RWPE2 (cell line): ENCODE measurements at places on chromosomes 5 and 9.

GRCh38 chr9:85647571-85647970 is 94.2 kb downstream of the AGTPBP1 start:
- DNase-seq = no peak
- no peak overlapping the region for H3K27ac ChIP-seq
- H3K27me3 ChIP-seq = no peaks in the 10 kb centered on the region
- H3K4me1 ChIP-seq = no peaks in the 10 kb centered on the region
- H3K4me3 ChIP-seq = no peak overlapping the region

DNA sequence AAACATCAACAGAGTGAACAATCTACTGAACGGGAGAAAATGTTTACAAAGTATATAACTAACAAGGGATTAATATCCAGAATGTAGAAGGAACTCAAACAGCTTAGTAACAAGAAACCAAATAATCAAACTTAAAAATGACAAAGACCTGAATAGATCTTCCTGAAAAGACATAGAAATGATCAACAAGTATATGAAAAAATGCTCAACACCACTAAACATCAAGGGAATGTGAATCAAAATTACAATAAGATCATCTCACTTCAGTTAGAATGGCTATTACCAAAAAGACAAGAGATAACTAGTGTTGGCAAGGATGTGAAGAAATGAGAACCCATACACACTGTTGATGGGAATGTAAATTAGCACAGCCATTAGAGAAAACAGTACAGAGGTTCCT is 218.8 kb downstream of the MCTP1 start:
- no peaks in the 10 kb centered on the region for H3K4me1 ChIP-seq
- H3K27ac ChIP-seq = no peak overlapping the region
- no peak for DNase-seq

- no peaks in the 10 kb centered on the region for H3K27me3 ChIP-seq
- H3K4me3 ChIP-seq = no peak overlapping the region
- H3K36me3 ChIP-seq = no peaks in the 10 kb centered on the region
- no peak overlapping the region for H3K27ac ChIP-seq
- no peak for DNase-seq
These were observed 57.4 kb upstream of the PRSS3 start for GRCh38 chr9:33737811-33738606.

- no peak for DNase-seq
- peaks cover 4% of the 10 kb centered on the region for H3K27me3 ChIP-seq
- no peaks in the 10 kb centered on the region for H3K36me3 ChIP-seq
These were observed 651.0 kb downstream of the NR2F1-AS1 start for GRCh38 chr5:92930057-92930456.

DNA sequence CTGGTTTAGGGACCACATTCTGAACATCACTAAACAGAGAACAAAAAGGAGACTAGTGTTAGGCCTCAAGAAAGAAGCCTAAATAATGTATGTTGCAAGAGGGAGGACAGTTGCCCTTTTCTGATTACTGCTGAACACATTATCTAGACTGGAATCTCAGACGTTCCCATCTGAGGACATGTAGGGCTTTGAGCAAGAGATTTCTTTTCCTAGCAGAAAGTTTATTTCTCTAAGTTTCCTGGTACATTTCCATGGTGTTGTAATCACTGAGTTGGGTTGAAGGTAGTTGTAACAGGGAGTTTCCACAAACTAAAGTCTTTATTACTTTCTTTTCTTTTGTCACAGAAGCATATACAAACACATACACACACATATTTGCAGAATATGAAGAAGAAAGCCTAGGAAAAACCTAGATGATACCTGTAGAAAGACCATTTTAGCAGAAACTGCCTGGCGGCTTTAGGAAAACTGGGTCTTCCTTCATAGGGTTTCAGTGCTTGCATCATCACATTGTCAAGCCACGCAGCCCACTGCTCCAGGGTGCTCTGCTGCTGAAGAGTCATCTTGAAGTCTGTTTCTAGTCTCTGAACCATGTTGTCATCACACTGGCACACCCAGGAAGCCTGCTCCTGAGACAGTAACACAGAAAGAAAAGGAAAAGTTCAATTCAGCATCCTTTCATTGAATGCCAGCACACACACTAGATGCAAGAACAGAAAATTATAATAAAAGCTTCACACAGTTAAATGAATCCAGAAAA is 269.1 kb downstream of the RFX3 start:
- no peaks in the 10 kb centered on the region for H3K36me3 ChIP-seq
- no peak overlapping the region for H3K27ac ChIP-seq
- no peak overlapping the region for H3K4me3 ChIP-seq
- DNase-seq = no peak
- H3K27me3 ChIP-seq = no peaks in the 10 kb centered on the region

DNA sequence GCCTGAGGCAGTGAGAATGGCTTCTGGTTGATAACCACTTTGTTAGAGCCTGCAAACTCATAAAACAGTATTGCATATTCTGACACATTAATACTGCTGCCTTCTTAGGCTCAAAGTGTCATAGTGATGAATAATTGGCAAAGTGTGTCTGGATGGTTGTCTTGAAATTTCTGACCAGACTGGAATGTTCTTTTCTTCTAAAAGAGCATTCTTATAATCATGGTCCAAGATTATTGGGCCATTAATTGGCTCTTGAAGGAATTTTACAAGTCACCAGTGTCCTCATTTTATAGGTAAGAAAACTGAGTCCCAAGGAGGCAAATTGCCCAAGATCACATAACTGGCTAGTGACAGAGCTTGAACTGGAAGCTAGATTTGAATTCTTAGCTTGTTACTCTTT is 111.7 kb downstream of the PCSK1 start:
- peaks cover 31% of the 10 kb centered on the region for H3K4me1 ChIP-seq
- no peak for DNase-seq
- no peaks in the 10 kb centered on the region for H3K36me3 ChIP-seq
- no peaks in the 10 kb centered on the region for H3K27me3 ChIP-seq
- no peak overlapping the region for H3K4me3 ChIP-seq
- peak overlapping the region; percentile 61 for H3K27ac ChIP-seq

DNA sequence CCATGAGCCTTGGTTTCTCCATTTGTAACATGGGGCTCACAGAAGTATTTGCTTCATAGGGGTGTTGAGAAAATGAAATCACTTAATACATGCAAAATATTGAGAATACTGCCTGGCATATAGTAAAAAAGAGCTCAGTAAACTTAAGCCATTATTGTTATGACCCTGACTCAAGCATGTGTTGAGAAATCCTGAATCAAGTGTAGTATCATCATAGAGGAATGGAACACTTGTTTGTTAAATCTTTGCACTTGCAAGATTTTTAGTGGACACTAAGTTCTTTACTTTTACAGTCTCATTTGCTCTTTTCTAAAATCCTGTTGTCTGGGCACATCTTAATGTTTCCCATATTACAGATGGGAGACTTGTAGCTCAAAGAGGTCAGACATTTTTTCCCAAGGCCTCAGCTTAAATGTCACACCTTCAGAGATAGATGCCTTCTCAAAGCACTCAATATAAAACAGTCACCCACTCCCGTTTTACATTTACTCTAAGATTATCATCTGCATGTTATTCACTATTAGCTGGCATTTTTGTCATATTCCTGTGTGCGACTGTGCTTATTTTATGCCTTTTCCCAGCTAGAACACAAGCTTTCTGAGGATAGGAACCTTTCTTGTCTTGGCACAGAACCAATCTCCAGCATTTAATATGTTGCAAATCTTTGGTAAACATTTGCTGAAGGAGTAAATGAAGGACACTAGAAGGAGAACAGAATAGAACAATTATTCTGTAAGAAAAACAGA is 250.0 kb upstream of the TNC start:
- H3K27me3 ChIP-seq = no peaks in the 10 kb centered on the region
- H3K36me3 ChIP-seq = no peaks in the 10 kb centered on the region
- H3K4me1 ChIP-seq = peaks cover 14% of the 10 kb centered on the region
- no peak overlapping the region for H3K4me3 ChIP-seq
- H3K27ac ChIP-seq = no peak overlapping the region
- no peak for DNase-seq

DNA sequence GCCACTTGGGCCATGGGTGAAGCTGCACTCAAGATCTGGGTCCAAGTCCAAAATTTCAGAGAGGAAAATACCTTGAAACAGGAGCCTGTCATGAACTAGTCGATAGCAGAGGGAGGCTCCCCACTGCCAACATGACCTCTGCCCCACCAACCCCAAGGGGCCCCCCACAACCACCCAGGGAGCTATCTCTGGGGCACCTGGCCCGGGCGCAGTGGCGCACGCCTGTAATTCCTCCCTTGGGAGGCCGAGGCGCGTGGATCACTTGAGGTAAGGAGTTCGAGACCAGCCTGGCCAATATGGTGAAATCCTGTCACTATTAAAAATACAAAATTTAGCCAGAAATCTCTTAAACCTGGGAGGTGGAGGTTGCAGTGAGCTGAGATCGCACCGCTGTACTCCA is 20.1 kb upstream of the HMCN2 start:
- peaks cover 2% of the 10 kb centered on the region for H3K27me3 ChIP-seq
- no peaks in the 10 kb centered on the region for H3K36me3 ChIP-seq
- no peak for DNase-seq
- no peak overlapping the region for H3K4me3 ChIP-seq
- no peak overlapping the region for H3K27ac ChIP-seq
- H3K4me1 ChIP-seq = no peaks in the 10 kb centered on the region

DNA sequence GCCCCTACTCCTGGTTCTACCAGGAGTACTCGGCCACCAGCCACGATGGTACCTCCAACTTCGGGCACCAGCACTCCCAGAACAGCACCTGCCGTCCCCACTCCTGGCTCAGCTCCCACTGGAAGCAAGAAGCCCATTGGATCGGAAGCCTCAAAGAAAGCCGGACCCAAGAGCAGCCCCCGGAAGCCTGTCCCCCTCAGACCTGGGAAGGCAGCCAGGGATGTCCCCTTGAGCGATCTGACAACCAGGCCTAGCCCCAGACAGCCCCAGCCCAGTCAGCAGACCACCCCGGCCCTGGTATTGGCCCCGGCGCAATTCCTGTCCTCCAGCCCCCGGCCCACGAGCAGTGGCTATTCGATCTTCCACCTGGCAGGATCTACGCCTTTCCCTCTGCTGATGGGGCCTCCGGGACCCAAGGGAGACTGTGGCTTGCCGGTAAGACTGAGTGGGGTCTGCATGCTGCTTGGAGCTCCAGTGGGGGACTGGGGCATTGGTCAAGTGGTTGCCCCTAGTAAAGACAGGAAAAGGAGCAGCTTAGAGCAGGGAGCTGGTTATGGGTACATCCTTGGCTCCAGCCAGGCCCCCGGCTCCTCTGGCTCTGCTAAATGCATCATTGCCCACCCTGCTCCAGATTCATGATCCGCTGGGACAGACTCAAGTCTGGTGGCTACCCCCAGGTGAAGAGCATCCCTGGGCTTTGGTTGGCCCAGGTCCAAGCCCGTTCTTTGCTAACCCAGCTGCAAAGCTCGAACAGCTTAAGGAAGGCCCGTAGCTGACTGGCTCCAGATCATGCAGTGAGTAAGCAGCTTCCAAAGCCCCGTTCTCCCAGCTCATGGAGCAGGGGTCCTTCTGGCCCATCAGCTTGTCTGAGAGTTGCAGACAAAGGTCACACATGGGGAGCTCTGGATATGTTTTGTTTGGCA is 14.0 kb downstream of the COL27A1 start:
- H3K4me3 ChIP-seq = no peak overlapping the region
- no peak for DNase-seq
- no peaks in the 10 kb centered on the region for H3K27me3 ChIP-seq
- H3K27ac ChIP-seq = no peak overlapping the region
- no peaks in the 10 kb centered on the region for H3K36me3 ChIP-seq
- H3K4me1 ChIP-seq = peaks cover 7% of the 10 kb centered on the region

GRCh38 chr9:127201071-127201541 is 63.5 kb upstream of the GARNL3 start:
- H3K27me3 ChIP-seq = no peaks in the 10 kb centered on the region
- no peaks in the 10 kb centered on the region for H3K36me3 ChIP-seq
- no peak overlapping the region for H3K4me3 ChIP-seq
- no peak for DNase-seq
- no peak overlapping the region for H3K27ac ChIP-seq
- no peaks in the 10 kb centered on the region for H3K4me1 ChIP-seq

DNA sequence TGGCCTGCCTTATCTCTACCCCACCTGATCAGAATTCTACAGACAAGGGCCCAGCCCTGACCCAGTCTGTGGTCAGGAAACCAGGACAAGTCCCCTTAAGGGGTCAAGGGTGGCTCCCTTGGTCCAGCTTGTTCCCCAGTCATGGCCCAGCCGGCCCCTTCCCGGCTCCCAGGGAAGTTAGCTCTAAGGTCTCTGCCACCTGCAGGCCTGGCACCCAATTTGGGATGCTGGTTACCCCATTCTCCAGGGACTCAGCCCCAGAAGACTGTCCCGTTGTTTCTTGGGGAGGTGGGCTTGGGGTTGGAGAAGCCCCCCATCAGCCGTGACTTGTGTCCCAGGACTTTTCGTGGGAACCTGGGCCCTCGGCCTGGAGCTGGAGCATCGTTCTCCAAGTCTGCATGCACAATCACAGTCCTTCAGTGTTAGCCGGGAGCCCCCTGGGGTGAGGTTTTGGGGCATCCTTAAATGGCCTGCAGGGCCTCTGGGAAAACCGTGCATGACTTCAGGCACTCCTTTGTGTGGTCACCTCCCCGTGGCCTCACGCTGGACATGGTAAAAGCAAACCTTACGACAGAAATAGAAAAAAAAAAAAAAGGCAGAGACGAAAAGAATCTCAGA is 150.8 kb upstream of the PHYKPL start:
- no peak overlapping the region for H3K4me3 ChIP-seq
- H3K27me3 ChIP-seq = no peaks in the 10 kb centered on the region
- no peak overlapping the region for H3K27ac ChIP-seq

DNA sequence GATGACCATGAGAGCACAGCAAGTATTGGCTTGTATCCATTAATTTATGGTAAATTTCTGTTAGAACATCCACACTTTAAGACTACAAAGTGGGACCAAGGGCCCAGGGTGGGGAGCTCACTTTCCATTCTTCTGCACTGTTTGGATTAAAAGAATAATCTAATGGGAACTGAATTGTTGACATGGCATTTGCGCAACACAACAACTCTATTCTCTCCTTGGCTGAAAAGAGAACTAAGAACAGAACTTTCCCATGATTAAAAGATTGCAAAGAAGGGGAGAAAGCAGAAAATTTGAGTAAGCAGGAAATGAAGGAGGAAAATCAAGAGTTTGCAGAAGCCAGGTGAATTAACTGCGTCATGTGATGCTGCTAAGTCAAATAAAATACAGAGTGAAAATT is 143.4 kb downstream of the HINT1 start:
- DNase-seq = no peak
- H3K27ac ChIP-seq = no peak overlapping the region
- H3K36me3 ChIP-seq = no peaks in the 10 kb centered on the region
- no peak overlapping the region for H3K4me3 ChIP-seq
- H3K4me1 ChIP-seq = no peaks in the 10 kb centered on the region

- H3K27me3 ChIP-seq = peaks cover 20% of the 10 kb centered on the region
- H3K4me3 ChIP-seq = no peak overlapping the region
- H3K27ac ChIP-seq = no peak overlapping the region
- H3K4me1 ChIP-seq = no peaks in the 10 kb centered on the region
These were observed 321.0 kb upstream of the IRX4 start for GRCh38 chr5:2203774-2204173.

- H3K27me3 ChIP-seq = no peaks in the 10 kb centered on the region
- no peak overlapping the region for H3K27ac ChIP-seq
- H3K4me1 ChIP-seq = no peaks in the 10 kb centered on the region
- H3K36me3 ChIP-seq = no peaks in the 10 kb centered on the region
These were observed 385.3 kb downstream of the BNC2 start for GRCh38 chr9:16485160-16485559.
